DMS 273 treated with DMSO at 0.1 percent for 48 hours (cell line): ENCODE measurements at places on chromosomes 2 and 18.

GRCh38 chr2:102238039-102238756, 51.4 kb downstream of the IL1RL2 start:
- no peak for DNase-seq

DNA sequence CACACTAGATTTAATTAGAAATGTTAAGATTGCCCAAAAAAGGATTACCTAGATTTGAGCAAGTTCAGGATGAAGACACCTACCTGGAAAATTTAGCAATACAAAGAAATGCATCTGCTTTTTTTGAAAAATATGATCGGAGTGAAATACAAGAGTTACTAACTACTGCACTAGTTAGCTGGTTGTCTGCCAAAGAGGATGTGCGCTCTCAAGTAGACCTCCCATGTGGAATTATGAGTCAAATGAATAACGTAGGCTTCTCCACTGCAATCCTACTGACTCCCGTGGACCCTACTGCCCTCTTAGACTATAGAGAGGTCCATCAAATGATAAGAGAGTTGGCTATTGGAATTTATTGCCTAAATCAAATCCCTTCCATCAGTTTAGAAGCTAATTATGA, 2.0 kb downstream of the ANKAR start:
- no peak for DNase-seq

DNA sequence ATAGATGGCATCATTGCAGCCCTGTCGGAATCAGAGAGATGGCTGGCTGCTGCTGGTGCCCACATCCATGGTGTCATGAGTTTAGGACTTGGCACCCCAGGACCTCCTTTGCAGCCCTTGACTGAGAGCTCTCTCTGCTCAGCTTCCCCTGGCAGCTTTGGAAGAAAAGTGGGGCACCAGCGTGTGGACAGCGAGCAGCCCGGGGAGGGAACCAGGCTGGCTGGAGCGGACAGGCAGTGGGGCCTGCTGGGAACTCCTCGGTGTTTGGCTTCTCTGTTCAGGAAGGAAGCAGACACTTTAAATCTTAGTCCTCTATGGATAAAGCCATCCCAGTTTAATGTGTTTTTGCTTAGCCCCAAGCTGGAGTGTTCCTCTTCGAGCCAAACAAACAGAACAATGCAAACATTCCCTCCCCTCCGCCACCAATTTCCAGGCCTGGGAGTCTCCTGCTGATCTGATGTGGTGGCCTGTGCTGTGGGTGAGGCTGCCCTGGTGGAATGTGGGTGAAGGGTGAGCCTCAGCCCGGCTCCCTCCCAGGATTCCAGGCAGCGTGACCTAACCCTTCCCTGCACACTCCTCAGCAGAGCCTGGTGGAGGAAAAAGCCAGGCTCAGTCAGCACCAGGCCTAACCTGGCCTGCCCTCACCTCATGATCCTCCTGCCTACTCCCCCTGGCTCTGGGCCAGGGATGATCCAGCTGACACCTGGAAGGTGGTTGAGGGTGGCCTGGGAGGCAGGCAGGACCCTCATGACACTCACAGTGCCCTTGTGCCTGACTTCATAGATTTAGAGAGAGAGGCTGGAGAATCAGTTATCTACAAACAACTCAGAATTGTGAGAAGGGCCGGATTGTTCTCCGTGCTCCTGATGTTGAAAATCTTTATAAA, 21.6 kb upstream of the ITGB6 start:
- no peak for DNase-seq

DNA sequence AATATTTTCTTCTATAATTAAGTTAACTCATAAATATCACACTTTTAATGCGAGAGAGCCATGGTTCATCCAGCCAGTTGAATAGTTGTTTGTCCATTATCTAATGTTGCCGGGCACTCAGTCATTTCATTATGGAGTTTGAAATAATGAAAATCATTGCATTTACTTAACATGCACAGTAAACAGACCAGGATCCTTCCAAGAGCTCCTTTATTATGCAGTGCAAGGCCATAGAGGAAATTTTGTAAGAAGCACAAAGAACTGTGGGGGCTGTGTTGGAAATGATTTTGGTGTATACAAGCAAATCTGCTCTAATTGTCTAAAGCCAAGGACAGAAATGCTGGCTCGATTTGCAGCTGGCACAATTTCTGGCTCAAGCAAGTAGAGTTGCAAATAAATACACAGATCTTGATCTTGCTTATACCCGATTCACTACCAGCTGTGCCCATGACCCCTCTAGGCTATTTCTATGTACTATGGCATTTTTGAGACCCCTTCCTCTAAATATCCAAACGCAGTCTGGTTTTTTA, 400.3 kb upstream of the HNRNPA3 start:
- DNase-seq = no peak

GRCh38 chr2:220125551-220125950, 498.1 kb downstream of the SLC4A3 start:
- no peak for DNase-seq

DNA sequence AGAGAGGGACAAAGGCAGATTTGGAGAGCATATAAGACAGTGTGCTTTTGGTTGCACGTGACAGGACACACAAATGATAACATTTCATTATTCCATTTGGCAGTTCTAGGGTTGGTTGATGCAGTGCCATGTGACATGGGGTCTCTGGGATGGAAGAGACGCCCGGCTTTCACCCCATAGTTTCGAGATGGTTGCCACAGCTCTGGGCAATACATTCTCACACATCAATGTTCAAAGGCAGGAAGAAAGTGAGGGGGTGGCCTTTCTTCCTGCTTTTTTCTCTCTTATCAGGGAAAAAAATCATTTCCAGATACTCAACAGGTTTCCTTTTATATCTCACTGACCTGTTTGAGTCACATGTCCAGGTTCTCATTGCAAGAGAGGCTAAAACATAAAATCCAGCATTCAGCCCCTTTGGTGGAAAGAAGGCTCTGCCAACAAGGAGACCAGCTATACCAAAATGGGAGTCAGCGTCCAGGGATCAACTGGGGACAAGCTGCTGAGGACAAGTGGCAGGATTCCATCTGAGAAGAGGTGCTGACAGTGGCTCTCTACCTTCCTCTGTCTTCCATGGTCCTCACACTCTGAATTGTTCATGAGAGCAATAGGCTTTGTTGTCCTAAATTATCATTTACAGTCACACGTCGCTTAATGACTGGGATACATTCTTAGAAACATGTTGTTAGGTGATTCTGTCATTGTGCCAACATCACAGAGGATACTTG, 29.1 kb upstream of the ANKRD44 start:
- DNase-seq = no peak

GRCh38 chr2:174868878-174869277, 104.6 kb upstream of the CHRNA1 start:
- DNase-seq = no peak

DNA sequence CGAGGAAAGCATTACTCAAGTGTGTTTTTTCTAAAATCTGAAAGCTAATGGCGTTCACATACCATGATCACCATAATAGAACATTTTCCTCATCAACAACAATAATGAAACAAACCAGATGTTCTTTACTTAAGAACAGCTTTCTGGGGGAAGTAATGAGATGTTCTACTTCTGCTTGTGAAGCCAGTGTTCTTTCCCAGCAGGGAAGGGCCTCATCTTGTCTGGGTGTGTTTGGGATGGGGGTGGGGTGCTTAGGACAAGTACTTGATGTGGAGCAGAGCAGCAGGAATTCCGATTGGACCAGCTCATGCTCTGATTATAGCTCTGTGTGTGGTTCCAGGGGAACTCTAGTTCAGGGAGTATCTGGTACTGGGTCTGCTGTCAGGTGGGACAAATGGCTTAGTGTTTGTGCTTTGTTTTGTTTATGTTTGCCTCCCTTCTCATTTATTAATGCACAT, 163.0 kb upstream of the NOSTRIN start:
- no peak for DNase-seq

DNA sequence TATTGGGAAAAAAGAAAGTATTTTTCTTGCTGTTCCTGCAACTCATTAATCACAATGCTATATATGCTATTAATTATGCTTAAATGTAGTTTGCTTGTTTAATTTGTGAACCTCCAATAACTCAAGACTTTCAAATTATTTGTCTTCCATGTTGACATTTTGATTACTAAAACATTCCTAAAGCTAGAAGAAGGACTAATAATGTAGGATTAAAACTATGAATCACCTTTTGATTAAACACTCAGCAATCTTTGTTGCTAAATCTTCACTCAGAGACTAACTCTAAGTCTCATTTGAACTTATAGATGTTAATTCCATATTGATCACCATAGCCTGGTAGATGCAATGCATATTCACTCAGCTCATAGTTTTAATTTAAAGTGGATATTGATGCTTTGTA, 524.6 kb upstream of the ZEB2 start:
- no peak for DNase-seq

GRCh38 chr2:65866148-65866547, 433.7 kb upstream of the SPRED2 start:
- no peak for DNase-seq

GRCh38 chr2:212871597-212871996, 279.8 kb downstream of the IKZF2 start:
- DNase-seq = no peak
